ENCODE measurements at places on chromosomes 11 and 22. TPM values are rescaled to one million over a fixed set of nuclear protein-coding genes. Genes with fewer than 3 reads are reported as not detected.

The KRTAP5-4 gene
- total RNA-seq, result not detected

The GAL3ST1 gene
- 8.6 TPM for total RNA-seq

The POLA2 gene
- 13.0 TPM for total RNA-seq

The NELL1 gene
- not detected for total RNA-seq

The PHRF1 gene
- 37.0 TPM for total RNA-seq

The RTN4R gene
- 5.6 TPM for total RNA-seq

The ENTHD1 gene
- total RNA-seq, result not detected

The IL10RA gene
- not detected for total RNA-seq

The CEND1 gene
- total RNA-seq, result 1.6 TPM

The MS4A3 gene
- total RNA-seq, result not detected

The C22orf42 gene
- not detected for total RNA-seq

The APOBEC3H gene
- not detected for total RNA-seq

The MRGPRX4 gene
- total RNA-seq, result not detected

The LSP1 gene
- total RNA-seq, result 1.3 TPM

The SMC1B gene
- not detected for total RNA-seq

The NEFH gene
- 0.07 TPM for total RNA-seq

The MPZL2 gene
- not detected for total RNA-seq

The MS4A4E gene
- not detected for total RNA-seq

The SLC35E4 gene
- total RNA-seq, result 5.6 TPM

The GUCY1A2 gene
- 0.07 TPM for total RNA-seq

The IFITM10 gene
- 1.0 TPM for total RNA-seq

The PRG2 gene
- total RNA-seq, result not detected

The EIF3F gene
- 343 TPM for total RNA-seq

The DYNC2H1 gene
- 5.9 TPM for total RNA-seq

The OR52K2 gene
- total RNA-seq, result not detected

The FAM83F gene
- total RNA-seq, result not detected

The IRAG1 gene
- 0.01 TPM for total RNA-seq

The IRF7 gene
- total RNA-seq, result 6.0 TPM

The OOSP1 gene
- total RNA-seq, result not detected

The MRPL16 gene
- 63.7 TPM for total RNA-seq

The UBQLNL gene
- total RNA-seq, result not detected

The MMP27 gene
- not detected for total RNA-seq

The DEUP1 gene
- total RNA-seq, result not detected

The PDE3B gene
- total RNA-seq, result 2.4 TPM

The RRM1 gene
- 72.9 TPM for total RNA-seq

The SULT4A1 gene
- not detected for total RNA-seq

The OR2AG2 gene
- total RNA-seq, result not detected

The HOATZ gene
- total RNA-seq, result not detected

The MMP8 gene
- not detected for total RNA-seq

The TP53AIP1 gene
- total RNA-seq, result not detected

The SCN4B gene
- total RNA-seq, result 0.07 TPM

The NOX4 gene
- total RNA-seq, result not detected

The OR52A1 gene
- total RNA-seq, result not detected

The SHANK2 gene
- total RNA-seq, result 6.6 TPM

The ESAM gene
- 13.3 TPM for total RNA-seq

The GGTLC2 gene
- not detected for total RNA-seq

The CRYBA4 gene
- not detected for total RNA-seq

The BACE1 gene
- total RNA-seq, result 9.3 TPM

The INPP5J gene
- 0.77 TPM for total RNA-seq

The NFAM1 gene
- total RNA-seq, result not detected

The CARD10 gene
- 41.1 TPM for total RNA-seq

The CAPN5 gene
- 7.2 TPM for total RNA-seq
